H1 (cell line): ENCODE measurements at places on chromosomes 7 and 10. TPM values are rescaled to one million over a fixed set of nuclear protein-coding genes. Genes with fewer than 3 reads are reported as not detected.

Gene KLF14
- total RNA-seq: not detected in 2 replicates

Gene FIS1
- total RNA-seq: 122 and 128 TPM in 2 replicates

Gene FXYD4
- total RNA-seq: not detected in 2 replicates

Gene PAPSS2
- 20.2 and 23.8 TPM in 2 replicates for total RNA-seq

Gene STAG3
- total RNA-seq: 3.3 and 3.8 TPM in 2 replicates

Gene PSAP
- 386 and 388 TPM in 2 replicates for total RNA-seq

Gene WDFY4
- not detected in 2 replicates for total RNA-seq

Gene SFMBT2
- total RNA-seq: 8.6 and 11.0 TPM in 2 replicates

Gene SLC26A3
- not detected in 2 replicates for total RNA-seq

GRCh38 chr10:132336064-132336746 is 4.2 kb downstream of the LRRC27 start:
- peaks cover 12% of the 10 kb centered on the region for H3K4me1 ChIP-seq
- no peak for DNase-seq
- H3K4me3 ChIP-seq: no peak overlapping the region
- H3K36me3 ChIP-seq: no peaks in the 10 kb centered on the region
- no peak overlapping the region for H3K27ac ChIP-seq

- no peaks in the 10 kb centered on the region for H3K27me3 ChIP-seq
- DNase-seq: peak; percentile 58
- peaks cover 8% of the 10 kb centered on the region for H3K36me3 ChIP-seq
- no peak overlapping the region for H3K27ac ChIP-seq
- no peaks in the 10 kb centered on the region for H3K4me1 ChIP-seq
These were observed 33.1 kb downstream of the HBP1 start for GRCh38 chr7:107201795-107202450.

DNA sequence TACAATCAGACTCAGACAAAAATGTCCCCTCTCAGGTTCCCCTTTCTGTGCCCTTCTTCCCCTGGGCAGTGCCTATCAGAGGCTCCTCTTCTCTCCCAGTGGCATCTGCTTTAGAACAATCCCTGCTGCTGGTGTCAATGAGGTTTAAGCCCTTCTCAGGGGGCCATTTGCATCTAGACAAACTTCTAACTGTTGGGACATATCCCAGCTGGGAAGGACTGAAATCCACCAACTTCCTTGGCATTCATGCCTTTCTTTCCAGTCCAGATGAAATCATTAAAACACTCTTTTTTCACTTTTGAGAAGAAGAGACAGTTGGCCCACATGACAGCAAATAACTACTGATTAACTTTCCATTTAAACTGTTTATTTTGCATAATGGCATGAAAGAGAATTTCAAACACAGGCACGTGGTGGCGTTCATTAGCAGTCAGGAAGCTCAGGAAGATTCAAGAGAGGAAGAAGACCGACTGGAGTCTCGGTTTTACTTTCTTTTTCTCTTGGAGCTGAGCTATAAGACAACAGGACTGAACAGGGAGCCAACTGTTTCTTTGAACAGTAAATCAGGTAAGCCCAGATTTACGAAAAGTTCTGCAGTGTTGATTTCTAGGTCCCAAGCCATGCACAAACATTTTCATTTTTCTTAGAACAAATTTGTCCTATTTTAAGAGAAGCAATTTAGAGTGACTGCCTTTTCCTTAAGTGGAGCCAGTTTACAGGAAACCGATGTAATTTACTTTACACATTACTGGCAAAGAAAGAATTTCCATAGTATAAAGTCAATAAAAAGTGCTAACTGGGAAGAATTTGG is at the start of gene GIMAP2:
GIMAP2 (plus strand) TSS at position 488 of the 811 bp plus-strand sequence. CDS start 1,354 bp downstream, outside the sequence.
- no peaks in the 10 kb centered on the region for H3K36me3 ChIP-seq

GRCh38 chr7:87058744-87059524 is 520 bp downstream of the ELAPOR2 start:
- no peaks in the 10 kb centered on the region for H3K36me3 ChIP-seq
- DNase-seq: no peak
- H3K27ac ChIP-seq: no peak overlapping the region
- H3K27me3 ChIP-seq: no peaks in the 10 kb centered on the region; the same call in none of the 2 replicates
- H3K4me1 ChIP-seq: peaks cover 3% of the 10 kb centered on the region

DNA sequence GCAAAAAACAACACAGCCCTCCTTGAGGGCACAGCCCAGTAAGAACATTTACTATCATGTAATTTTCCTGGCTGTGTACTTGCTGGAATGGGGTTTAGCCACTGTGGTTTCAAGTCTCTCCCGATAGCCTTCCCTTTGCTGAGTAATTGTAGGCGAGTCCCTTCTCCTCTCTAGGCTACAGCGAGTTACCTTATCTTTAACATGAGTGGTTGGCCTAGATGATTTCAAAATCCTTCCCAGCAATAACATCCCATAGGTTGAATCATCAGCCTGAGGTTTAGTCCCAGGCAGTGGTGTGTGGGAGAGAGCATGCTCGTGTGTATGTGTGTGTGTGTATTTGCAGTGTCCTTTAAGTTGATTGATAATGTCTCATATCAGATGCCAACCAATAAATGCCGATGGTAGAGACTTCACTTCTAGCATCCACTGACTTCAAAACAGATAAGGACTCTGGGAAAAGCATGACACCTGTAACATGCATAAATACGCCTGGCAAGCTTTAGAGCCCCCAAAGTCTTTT is 142.9 kb upstream of the ZMIZ1 start:
- no peak overlapping the region for H3K27ac ChIP-seq
- no peaks in the 10 kb centered on the region for H3K36me3 ChIP-seq
- DNase-seq: no peak
- H3K27me3 ChIP-seq: no peaks in the 10 kb centered on the region
- H3K4me3 ChIP-seq: no peak overlapping the region

DNA sequence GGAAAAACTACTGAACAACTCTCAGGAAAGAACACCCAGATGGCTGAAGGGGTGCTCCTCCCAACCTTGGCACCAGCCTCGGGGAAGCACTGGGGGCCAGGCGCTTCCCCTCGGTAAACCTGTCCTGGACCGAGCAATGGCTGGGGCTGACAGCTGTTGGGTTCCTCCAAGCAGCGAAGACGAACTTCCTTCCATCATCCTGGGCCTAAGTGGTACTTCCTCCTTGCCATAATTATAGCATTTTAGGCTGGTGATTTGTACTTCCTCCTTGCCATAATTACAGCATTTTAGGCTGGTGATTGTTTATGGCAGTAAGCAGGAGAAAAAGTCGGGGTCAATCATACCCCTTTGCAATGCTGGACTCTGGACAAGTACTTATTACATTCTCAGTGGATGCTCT is 69.3 kb downstream of the MYOF start:
- H3K4me3 ChIP-seq: no peak overlapping the region
- H3K36me3 ChIP-seq: no peaks in the 10 kb centered on the region
- H3K27me3 ChIP-seq: no peaks in the 10 kb centered on the region
- H3K27ac ChIP-seq: no peak overlapping the region
- DNase-seq: no peak

DNA sequence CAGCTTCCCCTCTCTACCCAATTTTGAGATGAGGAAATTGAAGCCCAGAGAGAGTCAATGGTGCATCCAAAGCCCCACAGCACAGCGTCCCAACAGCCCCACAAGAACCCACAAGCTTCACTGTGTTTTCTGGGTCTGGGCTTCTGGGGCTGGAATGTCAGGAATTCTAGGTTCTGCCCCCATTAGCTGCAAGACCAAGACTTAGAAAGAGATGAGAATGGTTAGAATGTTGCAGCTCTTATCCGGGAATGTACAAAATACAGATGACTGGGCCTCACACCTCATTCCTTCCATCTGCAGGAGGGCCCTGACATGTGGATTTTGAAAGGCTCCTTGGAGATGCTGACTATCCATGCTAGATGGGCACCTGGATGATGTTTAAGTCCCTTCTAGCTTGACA is 6.0 kb upstream of the SGPL1 start:
- peaks cover 5% of the 10 kb centered on the region for H3K4me1 ChIP-seq
- no peak for DNase-seq
- H3K27me3 ChIP-seq: no peaks in the 10 kb centered on the region
- no peak overlapping the region for H3K4me3 ChIP-seq

GRCh38 chr7:5424749-5425506 is 1.3 kb upstream of the TNRC18 start:
- peaks cover 77% of the 10 kb centered on the region for H3K27me3 ChIP-seq
- H3K27ac ChIP-seq: no peak overlapping the region
- no peak for DNase-seq
- H3K36me3 ChIP-seq: no peaks in the 10 kb centered on the region
- peak overlapping the region; percentile 65 for H3K4me3 ChIP-seq

DNA sequence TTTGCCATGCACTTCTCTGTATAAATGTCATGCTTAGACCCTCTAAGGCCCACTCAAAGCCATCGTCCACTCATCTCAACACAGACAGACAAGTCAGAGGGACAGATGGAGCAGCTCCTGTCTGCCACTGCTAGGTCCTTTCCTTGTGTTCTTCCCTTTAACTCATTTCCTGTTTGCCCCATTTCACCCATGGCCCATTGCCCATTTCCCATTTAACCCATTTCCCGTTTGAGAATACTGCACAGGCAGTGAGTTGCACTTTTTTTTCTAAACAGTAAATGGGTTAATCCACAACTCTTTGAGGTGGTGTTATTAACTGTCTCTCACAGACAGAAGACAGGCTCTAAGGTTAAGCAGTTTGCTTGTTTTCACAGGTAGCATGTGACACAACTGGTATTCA is 179.3 kb downstream of the NPSR1 start:
- no peak overlapping the region for H3K4me3 ChIP-seq
- H3K27ac ChIP-seq: no peak overlapping the region
- H3K27me3 ChIP-seq: no peaks in the 10 kb centered on the region
- no peaks in the 10 kb centered on the region for H3K36me3 ChIP-seq

GRCh38 chr10:13173616-13174015 is 12.3 kb downstream of the MCM10 start:
- no peaks in the 10 kb centered on the region for H3K27me3 ChIP-seq
- H3K36me3 ChIP-seq: peaks cover 24% of the 10 kb centered on the region
- no peak overlapping the region for H3K27ac ChIP-seq
- no peak for DNase-seq
- no peaks in the 10 kb centered on the region for H3K4me1 ChIP-seq
- H3K4me3 ChIP-seq: no peak overlapping the region

DNA sequence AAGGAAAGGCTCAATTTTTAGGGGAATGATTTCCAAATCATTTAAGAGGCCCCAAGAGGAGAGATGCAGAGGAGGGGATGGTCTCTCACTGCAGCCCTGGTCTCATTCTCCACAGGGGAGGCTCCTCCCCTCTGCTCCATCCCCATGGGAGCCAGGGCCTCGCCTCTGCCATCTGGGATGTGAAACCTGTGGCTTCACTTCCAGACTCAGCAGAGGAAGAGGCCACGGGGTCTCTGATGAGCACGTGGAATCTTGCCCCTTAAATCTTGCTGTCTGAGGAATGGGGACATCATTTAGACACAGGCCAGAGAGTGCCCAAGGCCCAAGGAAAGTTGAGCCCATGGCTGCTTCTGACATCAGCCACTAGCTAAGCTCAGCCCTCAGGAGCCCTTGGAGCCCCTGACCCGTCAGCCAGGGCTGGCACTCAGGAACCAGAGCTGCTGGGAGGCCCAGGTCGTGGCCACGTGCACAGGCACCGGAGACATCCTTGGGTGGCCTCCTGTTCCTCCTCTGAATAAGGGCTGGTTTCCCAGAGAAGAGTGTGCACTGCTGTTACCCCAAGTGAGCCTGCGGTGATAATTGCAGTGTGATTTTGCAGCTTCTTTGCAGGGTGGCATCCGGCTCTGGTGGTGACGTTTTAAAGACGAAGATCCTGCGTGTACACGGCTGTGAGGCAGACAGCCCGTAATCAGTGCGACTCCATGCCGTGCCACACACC is 50.5 kb downstream of the VIPR2 start:
- H3K27me3 ChIP-seq: no peaks in the 10 kb centered on the region
- no peak overlapping the region for H3K4me3 ChIP-seq
- H3K27ac ChIP-seq: no peak overlapping the region
- no peaks in the 10 kb centered on the region for H3K36me3 ChIP-seq
- DNase-seq: peak; percentile 30

- H3K36me3 ChIP-seq: no peaks in the 10 kb centered on the region; the same call in 1 of the 2 replicates
- H3K27me3 ChIP-seq: no peaks in the 10 kb centered on the region
- H3K27ac ChIP-seq: no peak overlapping the region
- H3K4me3 ChIP-seq: no peak overlapping the region
These were observed 104.2 kb downstream of the EMX2 start for GRCh38 chr10:117646718-117647117.

GRCh38 chr10:61465901-61466632 is 12.9 kb upstream of the TMEM26 start:
- DNase-seq: no peak
- no peaks in the 10 kb centered on the region for H3K27me3 ChIP-seq
- H3K4me1 ChIP-seq: no peaks in the 10 kb centered on the region
- no peaks in the 10 kb centered on the region for H3K36me3 ChIP-seq
